Posterior vena cava (tissue), 2 donors: ENCODE measurements at places on chromosomes 12 and 14. TPM values are rescaled to one million over a fixed set of nuclear protein-coding genes. Genes with fewer than 3 reads are reported as not detected.

SLC7A8 gene
- total RNA-seq, result 17.4 TPM

TMPRSS12 gene
- total RNA-seq, result not detected

SLC6A15 gene
- 0.24 TPM for total RNA-seq

DEPDC4 gene
- not detected for total RNA-seq

SYCP3 gene
- total RNA-seq, result not detected

CCDC184 gene
- 0.48 TPM for total RNA-seq

SHMT2 gene
- 53.2 TPM for total RNA-seq
